Epithelial cell of prostate (primary cell): ENCODE measurements at places on chromosomes 7 and 10.

DNA sequence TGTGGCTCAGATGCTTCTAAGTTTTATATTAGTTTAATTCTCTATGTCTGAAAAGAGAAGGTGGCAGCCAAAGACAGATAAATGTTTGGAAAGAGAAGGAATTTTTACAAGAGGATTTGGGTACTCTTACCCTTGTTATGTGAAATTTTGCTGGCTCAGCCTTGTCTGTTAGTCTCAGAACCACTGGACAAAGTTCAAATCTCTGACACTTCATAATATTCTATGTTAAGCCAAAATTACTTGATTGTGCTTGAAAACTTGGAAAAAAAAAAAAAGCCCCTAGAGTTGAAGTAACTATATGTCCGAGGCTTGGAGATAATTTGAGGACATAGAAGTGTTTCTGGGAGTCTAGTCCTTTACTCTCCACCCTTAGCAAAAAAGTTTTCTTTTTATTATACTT is 1079.3 kb upstream of the LRRTM3 start:
- no peak for DNase-seq

DNA sequence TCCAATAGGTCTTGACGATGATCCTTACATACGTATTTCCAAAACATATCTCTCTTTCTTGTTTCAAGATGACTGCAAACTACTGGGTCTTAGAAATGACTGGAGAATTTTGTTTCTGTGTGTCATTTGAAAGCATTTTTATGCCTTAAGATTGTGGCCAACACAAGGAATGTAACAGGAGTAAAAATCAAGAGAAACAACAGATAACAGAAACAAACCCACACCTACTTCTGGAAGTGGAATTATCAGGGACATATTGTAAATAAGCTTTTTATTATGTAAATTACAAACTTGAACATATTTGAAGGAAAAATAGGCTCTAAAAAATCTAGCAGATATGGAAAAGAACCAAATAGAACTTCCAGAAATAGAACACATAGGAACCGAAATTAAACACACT is 195.6 kb downstream of the CYP26A1 start:
- no peak for DNase-seq

DNA sequence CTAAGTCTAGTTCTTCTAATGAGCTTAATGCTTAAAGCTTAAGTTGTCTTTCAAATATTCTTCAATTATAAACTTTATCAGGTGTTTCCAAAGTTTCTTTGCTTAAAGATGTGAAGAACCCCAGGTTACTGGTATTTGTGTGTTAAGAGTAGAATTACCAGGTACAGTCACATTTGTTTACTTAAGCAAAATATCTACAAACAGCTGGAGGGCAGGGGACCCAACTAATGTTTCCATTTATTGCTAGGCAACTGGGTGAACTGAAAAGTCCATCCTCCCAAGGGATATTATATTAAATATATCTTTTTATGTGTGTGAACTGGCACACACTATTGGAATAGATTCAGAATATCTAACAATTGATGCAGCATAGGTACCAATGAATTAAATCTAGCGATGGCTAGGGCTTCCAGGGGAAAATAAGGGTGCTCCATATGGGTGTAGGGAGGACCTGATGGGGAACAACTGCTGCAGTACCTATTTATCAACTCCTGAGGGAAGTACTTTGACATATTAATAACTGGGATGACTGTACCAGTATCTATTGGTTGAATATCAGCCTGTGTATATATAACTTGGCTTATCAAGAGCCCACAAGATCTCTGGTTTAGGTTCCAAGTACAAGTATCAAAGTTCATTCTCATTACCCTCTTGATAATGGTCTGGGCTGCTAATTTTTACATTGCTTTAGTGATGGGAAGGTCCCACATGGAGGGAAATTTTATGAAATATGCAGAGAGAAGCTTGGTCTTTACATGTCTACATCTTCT is 10.3 kb upstream of the AGR3 start:
- DNase-seq = no peak

- no peak for DNase-seq
These were observed 127.6 kb upstream of the NANOS1 start for GRCh38 chr10:118901906-118902305.

DNA sequence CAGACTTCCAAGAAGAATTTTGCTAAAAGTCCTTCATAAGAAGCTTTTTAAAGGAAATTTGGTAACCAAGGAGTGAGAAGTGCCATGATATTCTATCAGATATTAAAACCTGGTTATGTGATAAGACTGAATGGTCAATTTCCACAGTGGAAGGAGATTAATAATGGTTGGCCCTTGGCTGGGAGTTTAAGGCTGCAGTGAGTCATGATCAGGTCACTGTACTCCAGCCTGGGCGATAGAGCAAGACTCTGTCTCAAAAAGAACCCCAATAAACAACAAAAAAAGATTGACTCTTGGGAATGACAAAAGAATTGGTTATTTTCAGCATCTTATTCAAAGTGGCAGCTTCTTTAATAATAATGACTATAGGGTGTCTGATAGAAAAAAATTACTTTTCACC is 37.2 kb downstream of the EXOC4 start:
- DNase-seq = no peak

GRCh38 chr10:8042721-8043568 is 11.5 kb upstream of the GATA3 start:
- DNase-seq = no peak
